ENCODE measurements at places on chromosomes 12 and 14.

DNA sequence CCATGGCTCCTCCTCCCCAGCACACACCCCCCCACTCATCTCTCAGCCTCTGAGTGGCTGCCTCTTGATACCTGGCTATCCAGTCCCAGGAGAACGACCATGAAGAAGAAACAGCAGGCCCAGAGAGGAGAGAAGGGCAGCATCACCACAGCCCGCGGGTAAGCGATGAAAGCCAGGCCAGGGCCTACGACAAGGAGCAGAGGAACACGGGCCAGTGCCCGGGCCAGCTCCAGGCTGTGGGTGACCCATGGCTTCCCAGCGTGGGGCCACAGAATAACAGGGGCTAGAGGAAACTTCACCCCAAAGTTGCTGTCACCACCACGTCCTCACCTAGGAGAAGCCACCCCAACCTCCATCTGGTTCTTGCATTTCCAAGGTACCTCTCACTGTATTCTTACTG lies 10.4 kb upstream of the SLC6A12 start:
- DNase-seq, result no peak

DNA sequence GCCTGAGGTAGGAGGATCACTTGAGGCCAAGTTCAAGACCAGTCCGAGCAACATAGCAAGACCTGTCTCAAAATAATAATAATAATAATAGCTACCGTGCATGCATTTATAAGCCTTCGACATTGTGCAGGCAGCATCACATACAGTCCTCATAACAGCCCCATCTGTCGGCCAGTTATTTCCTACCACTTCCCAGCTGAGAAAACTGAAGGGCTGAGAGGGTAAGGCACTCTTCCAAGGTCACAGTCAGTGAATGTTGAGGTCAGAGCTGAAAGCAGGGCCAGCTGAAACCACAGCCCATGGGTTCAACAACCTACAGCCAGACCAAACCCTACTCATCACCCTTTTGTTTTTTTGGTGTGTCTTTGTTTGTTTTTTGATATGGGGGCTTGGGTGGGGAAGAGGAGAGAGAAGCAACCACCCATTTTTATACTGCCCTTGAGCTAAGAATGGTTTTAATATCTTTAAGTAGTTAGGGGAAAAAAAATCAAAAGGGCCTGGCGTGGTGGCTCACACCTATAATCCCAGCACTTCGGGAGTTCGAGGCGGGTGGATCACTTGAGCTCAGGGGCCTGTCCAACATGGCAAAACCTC lies 16.8 kb upstream of the ITPK1 start:
- DNase-seq, result peak; percentile 58

DNA sequence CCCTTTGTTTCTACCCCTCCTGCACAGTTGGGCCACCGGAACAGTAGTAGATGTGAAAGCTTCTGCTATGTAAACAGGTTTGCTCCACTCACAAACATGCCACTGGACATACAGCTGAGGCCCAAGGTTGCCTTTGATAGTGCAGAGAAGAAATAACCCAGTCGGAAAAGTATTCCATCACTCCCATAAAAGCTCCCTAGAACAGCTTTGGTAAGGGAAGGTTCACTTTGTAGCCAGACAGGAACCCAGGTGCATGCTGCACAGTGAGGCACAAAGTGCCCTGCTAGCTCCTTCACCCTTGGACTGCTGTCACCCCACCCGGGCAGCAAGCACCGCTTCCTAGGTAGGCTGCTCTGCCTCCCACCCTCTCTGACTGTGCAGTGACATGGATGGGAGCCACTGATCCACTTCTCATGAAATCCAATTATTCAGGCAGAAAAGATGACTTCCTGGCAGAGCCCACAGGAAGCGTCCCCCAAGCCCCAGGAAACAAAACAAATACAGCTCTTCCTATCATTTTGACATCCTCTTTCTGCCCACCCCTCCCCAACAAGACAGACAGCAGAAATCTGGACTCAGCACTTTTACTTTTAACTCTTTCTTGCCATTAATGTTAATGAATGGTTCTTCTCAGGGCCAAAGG lies 100.2 kb downstream of the SRGAP1 start:
- DNase-seq, result no peak

DNA sequence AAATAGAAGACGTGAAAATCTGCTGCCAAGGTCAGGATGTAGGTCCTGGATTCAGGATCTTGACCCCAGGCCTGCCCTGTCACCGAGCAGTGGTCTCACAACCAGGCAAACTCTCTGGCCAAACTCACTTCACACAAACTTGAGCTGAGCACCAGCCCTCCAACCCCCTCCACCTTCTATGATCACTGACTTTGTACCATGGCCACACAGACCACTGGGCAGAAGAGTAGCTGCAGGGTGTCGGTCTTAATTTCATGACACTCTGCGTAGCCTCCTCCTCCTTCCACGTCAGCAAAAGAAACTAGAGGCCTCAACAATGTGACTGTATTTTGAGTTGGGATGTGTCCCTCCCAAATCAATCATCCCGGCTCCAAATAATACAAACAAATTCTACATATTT lies 7.2 kb upstream of the TBX3 start:
- DNase-seq, result no peak

DNA sequence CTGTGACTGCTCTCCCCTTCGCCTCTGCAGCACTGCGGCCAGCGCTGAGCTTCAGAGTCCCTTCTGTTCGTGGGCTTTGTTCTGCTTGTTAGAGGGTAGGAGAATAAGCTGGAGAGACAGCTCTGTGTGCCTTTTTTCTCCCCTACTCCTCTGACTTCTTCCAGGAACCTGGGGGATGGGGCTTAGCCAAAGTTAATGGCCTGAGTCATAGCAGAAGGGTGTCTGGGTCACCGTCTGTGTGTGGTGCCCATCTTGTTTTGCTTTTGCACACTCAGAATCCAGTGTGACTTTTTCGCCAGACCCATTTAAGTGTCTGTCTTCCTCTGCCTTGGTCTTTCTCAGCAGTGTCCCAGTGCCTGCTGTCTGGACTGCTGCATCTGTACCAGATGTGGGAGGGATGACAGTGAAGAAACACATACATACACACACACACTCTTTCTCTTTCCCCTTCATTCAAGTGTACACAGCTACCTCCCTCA lies 3.0 kb downstream of the KIF5A start:
- DNase-seq, result no peak

- no peak for DNase-seq
Measured at GRCh38 chr12:124898923-124899294, 15.5 kb downstream of the UBC start.

GRCh38 chr14:104650057-104650980 lies 39.1 kb upstream of the INF2 start:
- peak; percentile 80 for DNase-seq

DNA sequence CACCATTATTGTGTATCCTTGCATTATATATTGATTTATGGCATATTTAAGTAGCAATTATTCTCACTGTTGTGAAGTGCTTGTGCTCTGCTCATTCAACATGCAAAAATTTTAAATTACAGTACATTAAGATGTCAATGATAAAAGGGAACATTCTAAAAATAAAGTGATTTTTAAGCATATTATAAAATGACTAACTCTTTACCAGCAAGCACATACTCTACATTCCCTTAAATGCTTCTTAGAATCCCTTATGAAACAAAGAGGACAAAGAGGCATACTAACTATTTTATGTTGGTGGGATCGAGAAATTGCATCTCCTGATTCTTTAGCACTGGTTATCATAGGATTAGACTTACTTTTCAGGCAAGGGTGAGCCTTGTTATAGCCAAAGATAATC lies 46.6 kb upstream of the ZDHHC17 start:
- no peak for DNase-seq

- DNase-seq, result no peak
Measured at GRCh38 chr12:50569876-50570275, 65.1 kb downstream of the DIP2B start.

GRCh38 chr14:79525416-79525815 lies 685.9 kb downstream of the DIO2 start:
- DNase-seq, result no peak

DNA sequence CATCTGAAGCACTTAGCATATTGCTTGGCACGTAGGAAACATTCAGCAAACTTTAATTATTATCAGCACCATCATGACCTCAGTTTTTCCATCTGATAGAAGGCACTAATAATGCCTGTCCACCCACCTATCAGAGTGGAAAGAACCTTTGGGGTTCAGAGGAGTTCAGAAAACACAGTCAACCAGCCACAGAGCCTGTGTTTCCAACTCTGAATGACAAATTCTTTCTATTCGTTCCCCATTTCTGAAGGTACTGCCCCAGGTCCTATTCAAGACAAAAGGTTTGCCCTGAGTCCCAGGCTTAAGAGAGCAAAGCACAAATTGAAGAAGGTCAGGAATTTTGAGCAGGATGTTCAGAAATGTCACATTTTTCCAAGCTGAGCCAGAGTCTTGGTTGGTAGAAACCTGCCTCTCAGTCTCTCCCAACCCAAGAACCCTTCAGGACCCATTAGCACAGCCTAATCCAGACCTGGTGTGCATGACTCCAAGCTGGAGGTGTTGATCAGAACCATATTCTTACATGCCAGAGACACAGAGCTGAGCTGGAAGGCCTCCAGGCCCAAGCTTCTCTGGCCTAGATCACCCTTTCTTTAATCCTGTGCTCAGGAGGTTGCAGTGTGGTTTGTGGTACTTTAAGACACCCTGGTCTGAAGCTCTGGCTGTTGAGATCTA lies 114.4 kb downstream of the TBX5 start:
- no peak for DNase-seq

DNA sequence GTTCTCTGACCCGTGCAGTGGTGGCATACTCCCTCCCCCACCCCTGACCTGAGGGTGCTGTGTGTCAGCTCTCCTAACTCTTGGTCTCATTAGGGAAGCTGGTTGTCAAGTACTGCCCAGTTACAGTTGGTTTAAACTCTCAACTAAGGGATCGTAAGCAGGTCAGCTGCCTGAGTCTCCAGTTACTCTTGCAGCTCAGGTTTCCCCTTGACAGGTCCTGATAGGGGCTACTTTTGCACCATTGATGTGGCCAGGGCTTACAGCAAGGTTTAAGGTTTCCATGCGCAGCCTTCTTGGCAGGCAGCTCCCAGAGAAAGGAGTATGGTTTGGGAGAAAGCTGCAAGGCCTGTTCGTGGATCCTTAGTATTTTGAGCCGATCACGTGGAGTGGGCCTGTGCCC lies 74.5 kb downstream of the ETV6 start:
- DNase-seq, result no peak

- no peak for DNase-seq
Measured at GRCh38 chr14:87748558-87748957, 244.4 kb downstream of the GALC start.

DNA sequence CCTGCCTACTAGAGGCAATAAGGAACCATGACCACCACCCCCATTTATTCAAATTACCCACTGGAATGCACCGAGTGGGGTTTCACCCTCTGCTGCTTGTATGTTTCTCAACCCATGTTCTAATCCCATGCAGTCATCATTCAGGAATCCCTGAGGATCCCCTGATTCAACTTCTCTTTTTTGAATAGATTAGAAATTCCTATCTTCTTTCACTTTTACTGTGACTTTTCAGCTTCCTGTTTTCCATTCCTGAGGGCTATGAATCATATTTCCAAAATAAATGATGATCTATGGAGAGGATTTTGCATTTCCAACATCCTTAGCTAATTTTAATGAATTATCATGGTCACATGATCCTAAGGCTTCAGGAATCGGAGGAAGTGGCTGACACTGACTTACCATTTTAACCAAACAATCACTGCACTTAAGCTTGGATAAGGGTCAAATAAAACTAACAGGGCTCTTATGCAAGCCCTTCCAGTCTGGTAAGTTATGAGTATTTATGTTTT lies 19.4 kb upstream of the P2RX4 start:
- no peak for DNase-seq

DNA sequence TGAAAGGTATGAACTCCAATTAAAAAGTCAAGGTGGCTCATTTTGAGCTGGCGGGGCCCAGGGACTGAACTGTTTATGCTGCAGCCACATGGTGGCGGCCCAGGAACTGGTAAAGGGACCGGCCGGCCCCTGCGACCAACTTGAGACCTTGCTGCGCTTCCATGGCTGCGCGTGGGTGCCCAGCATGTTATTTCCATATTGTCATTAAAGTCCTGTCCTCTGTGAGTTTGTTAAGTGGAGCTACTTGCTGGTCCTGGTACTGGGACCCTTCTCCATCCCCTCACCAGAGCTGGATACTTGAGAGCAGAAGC lies 62.3 kb downstream of the BEGAIN start:
- DNase-seq, result peak; percentile 65

GRCh38 chr12:104109446-104110271 lies 28.4 kb downstream of the NFYB start:
- DNase-seq, result no peak

GRCh38 chr14:30990770-30991169 lies 34.7 kb upstream of the AP4S1 start:
- no peak for DNase-seq

GRCh38 chr14:95025218-95025617 lies 132.1 kb downstream of the DICER1 start:
- no peak for DNase-seq

- peak; percentile 70 for DNase-seq
Measured at GRCh38 chr12:97308576-97309198, 153.9 kb upstream of the RMST start.

GRCh38 chr14:23572524-23572828 lies 4.9 kb upstream of the AP1G2 start:
- DNase-seq, result no peak

- no peak for DNase-seq
Measured at GRCh38 chr12:22409377-22410164, 75.1 kb upstream of the ST8SIA1 start.

GRCh38 chr12:109124878-109125648 lies 8.7 kb downstream of the ACACB start:
- no peak for DNase-seq

DNA sequence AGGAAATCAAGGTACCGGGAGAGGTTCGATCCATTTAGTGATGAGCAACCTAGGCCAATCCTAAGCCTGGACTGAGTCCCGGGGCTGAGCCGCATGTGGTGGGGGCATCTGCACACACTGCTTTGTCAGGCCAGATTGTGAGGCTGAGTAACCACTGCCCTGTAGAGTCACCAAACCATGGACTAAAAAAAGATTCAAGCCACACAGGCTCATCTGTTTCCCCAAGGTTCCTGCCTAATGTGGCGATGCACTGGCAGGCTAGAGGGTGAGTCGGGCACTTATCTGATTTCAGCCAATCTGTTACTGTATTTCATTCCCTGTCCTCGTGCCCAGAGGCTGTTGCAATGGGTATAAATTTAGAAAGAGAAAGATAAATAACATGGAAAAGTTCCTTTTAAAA lies 140.8 kb downstream of the TTC7B start:
- DNase-seq, result no peak

DNA sequence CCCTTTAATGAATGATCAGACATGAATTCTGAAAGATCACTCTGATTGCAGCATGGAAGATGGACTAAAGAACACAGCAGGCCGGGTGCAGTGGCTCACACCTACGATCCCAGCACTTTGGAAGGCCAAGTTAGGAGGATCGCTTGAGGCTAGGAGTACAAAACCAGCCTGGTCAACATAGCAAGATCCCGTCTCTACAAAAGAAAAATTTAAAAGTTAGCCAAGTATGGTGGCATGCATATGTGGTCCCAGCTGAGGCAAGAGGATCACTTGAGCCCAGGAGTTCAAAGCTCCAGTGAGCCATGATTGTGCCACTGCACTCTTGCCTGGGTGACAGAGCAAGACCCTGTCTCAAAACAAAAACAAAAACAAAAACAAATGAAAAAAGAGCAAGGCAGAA lies 35.1 kb downstream of the SENP1 start:
- no peak for DNase-seq

- no peak for DNase-seq
Measured at GRCh38 chr12:57459750-57460467, at the start of gene GLI1. Gene GLI1, plus strand, starts transcription at chr12:57459785. Its CDS starts 3,907 bp downstream, at chr12:57463692.

- DNase-seq, result no peak
Measured at GRCh38 chr12:332581-333205, 56.4 kb downstream of the KDM5A start.

Measured in NAMALWA (cell line).